Mammary epithelial cell (primary cell): ENCODE measurements at places on chromosomes 7 and 10. TPM values are rescaled to one million over a fixed set of nuclear protein-coding genes. Genes with fewer than 3 reads are reported as not detected.

MMD2 gene
- not detected for polyA plus RNA-seq

LRRN3 gene
- polyA plus RNA-seq, result 0.02 TPM

OPN1SW gene
- not detected for polyA plus RNA-seq

GRCh38 chr10:72176701-72177100 is 39.1 kb upstream of the ANAPC16 start:
- DNase-seq, result no peak

- DNase-seq, result no peak
Observed at GRCh38 chr10:10903620-10904019, 114.1 kb upstream of the CELF2 start.

DNA sequence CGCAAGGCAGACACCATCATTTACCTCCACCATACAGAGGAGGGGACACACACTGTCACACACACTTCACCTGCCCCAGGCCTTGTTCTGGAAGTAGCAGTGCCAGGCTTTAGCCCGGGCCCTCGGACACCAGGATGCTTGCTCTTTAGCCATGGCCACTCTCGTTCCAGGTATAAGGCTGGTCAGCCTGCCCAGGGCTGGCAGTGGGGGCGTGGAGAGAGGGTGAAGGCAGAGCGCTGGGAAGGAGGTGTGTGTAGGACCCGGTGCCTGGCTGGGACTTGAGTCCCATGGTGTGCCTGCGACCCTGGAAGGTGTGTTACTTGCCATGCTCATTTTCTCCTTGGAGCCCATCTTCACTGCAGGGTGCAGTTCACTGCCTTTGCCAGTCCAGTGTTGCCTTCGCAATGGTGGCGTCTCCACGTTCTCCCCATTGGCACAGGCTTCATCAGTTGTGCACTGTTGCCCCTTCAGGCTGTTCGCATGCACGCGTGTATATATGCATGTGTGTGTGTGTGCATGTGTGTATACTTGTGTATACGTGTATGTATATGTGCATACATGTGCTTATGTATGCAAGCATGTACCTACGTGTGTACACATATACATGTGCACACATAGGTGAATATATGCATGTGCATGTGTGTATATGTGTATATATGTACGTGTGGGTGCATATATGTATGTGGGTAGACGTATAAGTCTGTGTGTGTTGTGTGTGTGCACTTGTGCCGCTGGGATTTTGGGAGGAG is 153.4 kb downstream of the CAMK1D start:
- DNase-seq, result no peak

DNA sequence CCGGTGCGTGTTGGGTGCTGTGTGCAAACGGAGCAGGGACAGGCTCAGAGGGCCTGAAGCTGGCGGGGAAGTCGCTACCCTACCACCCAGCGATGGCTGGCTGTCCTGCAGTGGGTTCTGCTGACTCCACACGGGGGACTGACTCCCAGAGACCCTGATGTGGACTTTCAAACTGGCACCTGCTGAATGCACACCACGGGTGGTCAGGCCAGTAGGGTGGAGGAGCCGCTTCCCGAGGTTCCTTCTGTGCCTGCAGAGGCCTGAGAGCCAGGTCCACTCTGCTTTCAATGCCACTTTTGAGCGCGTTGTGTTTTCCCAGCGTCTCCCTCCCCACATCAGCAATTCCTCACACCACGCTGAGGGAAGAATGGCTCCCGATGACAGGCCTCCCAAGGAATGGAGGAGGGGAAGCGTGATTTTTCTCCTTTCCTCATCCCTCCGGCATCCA is 135.3 kb downstream of the ADARB2 start:
- no peak for DNase-seq

DNA sequence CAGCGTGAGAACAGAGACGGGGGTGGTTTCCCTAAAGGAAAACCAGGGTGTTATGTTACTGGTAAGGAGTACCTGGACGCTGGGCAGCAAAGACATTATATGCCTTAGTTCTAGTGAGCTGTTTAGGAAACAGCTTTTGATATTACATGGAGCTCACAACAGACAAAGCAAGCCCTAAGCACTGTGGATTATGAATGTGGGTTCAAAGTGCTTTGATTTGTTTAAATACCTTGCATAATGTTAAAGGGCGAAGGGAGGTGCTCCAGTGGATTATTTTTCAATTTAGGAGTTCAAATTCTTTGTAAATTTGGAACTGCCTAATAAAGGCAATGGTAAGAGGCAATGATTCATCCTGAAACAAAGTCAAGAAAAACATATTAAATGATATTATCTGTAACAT is 13.8 kb downstream of the WNT16 start:
- no peak for DNase-seq

GRCh38 chr7:129793506-129794310 is 159.1 kb downstream of the UBE2H start:
- DNase-seq, result no peak

- DNase-seq, result no peak
Observed at GRCh38 chr10:72108830-72109635, 20.7 kb upstream of the SPOCK2 start.
